ENCODE measurements at places on chromosomes 2 and 18. TPM values are rescaled to one million over a fixed set of nuclear protein-coding genes. Genes with fewer than 3 reads are reported as not detected.

DNA sequence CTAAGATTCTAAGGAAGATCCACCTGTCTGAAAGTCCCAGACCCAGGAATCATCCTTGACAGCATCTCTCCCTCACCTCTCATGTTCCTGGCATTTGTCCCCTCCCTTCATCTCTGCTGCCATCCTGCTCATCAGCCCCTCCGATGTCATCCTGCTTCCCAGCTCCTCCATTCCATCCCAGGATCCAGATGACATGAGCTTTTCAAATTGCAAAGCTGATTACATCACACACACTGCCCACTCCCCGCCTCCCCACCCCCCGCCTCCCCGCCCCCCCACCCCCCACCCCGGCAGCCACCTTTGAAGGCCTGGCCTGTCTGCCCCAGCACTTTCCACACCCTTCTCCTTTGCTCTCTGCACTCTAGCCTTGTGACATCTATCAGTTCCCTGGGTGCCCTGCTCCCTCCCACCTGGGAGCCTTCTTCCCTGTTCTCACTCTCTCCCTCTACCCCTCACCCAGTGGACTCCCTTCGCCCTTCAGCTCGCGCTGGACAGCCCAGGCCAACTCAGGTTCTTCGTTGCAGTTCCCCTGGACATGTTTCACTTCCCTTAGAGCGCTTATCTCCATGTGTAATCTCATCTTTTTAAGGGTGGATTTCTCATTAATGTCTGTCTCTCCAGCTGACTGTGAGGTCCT is 61.6 kb downstream of the DNMT3A start:
- no peak for DNase-seq

DNA sequence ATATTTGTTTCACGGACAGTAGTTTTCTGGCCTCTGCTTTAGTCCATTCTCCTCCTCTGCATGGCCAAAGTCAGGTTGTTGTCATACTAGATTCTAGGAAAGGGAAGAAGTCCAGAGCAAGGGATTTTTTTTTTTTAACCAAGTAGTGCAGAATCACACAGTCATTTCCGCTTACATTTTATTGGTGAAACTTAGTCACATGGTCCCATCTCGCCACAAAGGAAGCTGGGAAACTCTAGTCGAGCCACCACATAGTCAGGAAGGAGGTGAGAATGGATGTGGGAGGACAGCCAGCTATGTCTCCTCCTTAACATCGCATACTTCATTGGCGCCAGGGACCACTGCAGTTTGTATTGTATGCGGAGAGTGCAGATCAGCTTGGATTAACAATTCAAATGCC is 10.4 kb downstream of the HRH4 start:
- DNase-seq = no peak

DNA sequence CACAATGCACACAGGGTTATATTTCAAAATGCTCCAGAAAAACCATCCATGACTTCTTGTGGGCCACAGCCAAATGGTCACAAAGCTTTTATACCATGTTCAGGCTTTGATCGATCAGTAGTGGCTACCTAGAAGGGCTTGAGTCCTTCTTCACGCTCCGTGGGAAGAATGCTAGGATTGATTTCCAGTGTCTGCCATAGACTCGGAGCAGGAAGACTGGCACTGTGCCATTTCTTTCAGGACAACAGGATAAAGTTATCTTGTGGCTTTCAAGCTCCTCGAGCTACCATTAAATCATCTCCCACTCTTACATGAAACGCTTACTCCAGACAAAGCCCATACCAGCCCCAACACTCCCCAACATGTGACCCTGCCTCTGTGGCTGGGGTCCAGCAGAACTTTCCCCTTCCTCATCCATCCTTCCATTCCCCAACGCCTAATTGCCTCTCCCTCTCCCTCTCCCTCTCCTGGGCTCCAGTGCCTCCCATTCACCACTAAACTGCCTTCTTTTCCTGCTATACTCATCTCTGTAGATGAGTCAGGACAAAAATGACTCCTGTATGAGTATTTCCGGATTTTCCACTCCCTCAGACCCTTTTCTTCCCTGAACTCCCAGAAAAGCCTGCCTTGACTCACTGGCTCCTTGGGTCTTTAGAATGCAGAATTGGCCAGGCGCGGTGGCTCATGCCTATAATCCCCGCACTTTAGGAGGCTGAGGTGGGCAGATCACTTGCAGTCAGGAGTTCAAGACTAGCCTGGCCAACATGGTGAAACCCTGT is 40.9 kb downstream of the ADD2 start:
- DNase-seq = no peak

The LYG1 gene
- total RNA-seq = 1.5 TPM

GRCh38 chr2:26989156-26989555 is 18.7 kb downstream of the MAPRE3 start:
- DNase-seq = no peak

- DNase-seq = no peak
Observed at GRCh38 chr2:150880986-150881385, 380.7 kb downstream of the RBM43 start.

DNA sequence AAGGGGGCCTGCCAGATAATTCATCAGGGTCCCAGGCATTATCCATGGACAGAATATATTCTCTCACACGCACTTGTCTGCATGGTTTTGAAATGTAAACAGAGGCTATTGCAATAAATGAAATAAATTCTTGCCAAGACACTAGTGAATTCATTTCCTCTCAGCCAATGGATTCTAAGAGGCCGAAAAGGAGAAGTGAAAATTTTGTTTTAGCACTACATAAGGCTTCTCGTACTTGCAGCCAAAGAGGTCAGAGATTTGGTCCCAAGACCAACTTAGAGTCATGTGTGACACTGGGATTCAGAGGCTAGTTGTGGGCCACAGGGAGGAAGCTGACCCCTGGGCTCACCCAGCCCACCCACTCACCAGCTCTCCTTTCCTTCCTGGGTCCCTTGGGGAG is 184.1 kb upstream of the GLI2 start:
- DNase-seq = no peak

DNA sequence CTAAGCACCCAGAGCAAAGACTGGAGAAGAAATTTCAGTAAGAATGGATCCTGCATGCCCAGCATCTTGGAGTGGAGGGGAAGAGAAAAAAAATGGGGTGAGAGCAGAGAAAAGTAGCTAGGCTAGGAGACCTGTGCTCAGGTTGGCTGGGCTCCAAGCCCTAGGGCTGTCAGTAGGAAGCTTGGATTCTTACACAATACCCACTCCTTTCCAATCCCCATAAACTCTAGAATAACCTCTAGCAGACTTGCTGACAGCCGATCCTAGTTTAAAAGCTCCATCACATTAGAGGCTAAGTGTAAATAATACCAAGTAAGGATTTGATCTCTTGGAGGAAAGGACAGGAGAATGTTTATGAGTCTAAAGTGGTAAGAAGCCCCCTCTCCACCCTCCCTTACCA is 46.2 kb upstream of the NABP1 start:
- no peak for DNase-seq

DNA sequence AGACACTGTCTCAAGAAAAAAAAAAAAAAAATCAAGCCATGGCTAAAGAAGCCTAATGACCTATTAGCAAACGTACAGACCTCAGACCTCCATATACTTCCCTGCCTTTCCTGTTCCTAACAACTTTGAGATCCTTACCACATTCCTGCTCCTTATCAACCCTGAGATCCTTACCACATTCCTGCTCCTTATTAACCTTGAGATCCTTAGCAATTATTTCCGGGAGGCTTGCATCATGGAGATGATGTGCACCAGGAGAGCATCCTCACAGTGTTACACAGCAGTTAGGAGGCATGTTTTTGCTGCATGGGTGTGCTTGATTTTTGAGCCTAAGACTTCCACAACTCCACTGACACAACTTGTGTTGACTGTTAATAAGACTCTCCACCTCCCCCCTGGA is 54.6 kb upstream of the RASGRP3 start:
- no peak for DNase-seq

The PSMG2 gene
- total RNA-seq = 113 TPM
